ENCODE measurements at places on chromosomes 7 and 10. TPM values are rescaled to one million over a fixed set of nuclear protein-coding genes. Genes with fewer than 3 reads are reported as not detected.

DNA sequence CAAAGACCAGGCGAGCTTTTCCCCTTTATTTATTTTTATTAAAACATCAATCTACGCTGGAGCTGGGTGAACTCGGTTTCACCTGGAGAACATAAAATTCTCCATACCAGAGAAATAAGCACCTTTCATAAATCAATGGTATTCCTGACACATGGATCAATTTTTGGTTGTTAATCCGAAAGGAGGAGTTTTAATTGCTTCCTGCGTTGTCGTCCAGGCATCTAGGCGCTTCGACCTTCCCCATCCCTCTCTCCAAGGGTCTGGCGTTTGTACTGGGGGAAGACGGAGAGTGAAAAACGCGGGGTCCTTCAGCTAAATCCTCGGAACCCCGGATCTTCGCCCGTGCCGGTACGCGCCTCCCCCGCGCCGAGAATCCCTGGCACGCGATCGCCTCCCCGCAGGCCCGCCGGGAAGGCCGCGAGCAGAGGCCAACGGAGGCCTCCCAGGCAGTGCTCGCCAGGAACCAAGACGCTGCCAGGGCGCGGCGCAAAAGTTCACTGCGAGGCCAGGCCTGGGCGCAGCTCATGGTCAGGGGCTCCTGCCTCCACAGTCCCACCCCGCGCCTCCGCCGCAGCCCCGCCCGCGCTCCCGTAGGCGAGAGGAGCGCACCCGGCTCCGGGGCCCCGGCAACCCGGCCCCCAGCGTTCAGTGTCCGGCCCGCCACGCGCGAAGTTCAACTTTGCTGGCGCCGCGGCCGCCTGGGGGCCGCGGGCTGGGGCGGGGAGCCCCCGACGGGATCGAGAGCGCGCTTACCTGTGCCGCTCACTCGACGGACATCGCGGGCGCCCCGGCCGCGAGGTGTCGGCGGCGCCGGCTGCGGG lies 8.3 kb upstream of the EBF3 start:
- no peak for DNase-seq

- DNase-seq = no peak
Observed at GRCh38 chr7:11642276-11642675, 189.7 kb downstream of the THSD7A start.

GRCh38 chr7:91249506-91250233 lies 14.6 kb upstream of the FZD1 start:
- peak; percentile 66 for DNase-seq

DNA sequence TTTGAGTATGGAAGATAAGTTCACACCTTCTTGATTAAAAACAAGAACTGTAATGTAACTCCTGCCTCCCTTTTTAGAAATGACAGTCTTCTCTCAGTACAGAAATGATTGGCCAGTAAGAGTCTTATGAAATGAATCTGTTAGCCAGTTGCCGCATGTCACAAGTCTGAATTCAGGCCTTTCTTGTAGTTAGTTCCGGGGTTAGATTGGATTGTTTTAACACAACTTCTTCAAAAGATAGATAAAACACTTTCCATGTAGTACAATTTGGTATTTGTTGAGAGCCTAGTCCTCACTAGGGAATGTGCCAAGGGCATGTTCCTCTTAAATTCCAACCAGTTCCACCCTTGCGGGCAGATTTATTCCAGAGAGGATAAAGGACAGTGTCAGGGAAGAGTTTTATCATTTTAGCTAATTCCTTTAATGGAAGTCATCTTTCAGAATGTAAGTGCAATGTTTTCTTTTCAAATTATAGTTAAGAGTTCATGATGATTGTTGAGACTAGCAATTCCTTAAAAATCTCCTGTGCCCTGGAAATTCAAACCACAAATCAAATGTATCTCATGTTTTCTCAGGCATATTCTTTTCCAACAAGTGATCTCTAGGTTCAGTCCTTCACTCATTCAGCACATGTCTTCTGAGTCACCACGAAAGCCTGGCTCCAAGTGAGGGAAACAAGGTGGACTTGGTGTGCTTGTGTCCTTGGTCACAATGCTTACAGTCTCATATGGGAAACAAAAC lies 4.1 kb downstream of the FHIP2A start:
- peak; percentile 97 for DNase-seq

- peak; percentile 54 for DNase-seq
Observed at GRCh38 chr7:84154991-84155781, 39.4 kb downstream of the SEMA3A start.

AGAP9 gene
- total RNA-seq = 6.5 TPM
